ENCODE measurements at places on chromosomes 7 and 10.

GRCh38 chr7:69878591-69878990 lies 280.3 kb downstream of the AUTS2 start:
- DNase-seq = no peak

DNA sequence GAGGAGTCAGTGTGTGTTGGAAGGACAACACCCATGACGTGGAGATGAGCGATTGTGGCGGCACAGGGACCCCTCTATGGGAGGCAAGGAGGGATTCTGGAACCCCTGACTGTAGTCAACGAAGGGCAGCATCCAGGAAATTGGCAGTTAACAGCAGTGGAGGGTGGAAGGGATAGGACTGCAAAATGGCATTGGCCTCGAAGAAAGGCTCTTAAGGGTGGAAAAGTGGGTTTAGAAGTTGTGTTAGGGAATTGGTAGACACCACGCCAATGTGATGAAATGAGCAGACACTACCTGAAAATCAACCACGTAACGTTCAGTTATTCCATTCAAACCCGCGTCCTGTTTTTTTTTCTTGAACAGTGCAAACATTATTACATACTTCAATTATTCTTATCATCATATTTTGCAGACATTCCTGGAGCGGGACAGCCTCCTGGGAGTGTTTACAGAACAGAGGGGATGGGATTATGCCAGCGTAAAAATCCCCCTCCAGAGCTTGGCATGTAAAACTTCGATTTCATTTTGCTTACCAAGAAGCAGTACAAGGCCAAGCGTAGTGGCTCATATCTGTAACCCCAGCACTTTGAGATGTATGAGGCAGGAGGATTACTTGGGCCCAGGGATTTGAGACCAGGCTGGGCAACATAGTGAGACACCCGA lies 272.1 kb downstream of the WDR37 start:
- DNase-seq = no peak

- DNase-seq = no peak
These were observed 33.0 kb downstream of the WIPF3 start for GRCh38 chr7:29839302-29839701.

- DNase-seq = peak; percentile 72
These were observed 3.3 kb downstream of the AHR start for GRCh38 chr7:17301471-17302456.

DNA sequence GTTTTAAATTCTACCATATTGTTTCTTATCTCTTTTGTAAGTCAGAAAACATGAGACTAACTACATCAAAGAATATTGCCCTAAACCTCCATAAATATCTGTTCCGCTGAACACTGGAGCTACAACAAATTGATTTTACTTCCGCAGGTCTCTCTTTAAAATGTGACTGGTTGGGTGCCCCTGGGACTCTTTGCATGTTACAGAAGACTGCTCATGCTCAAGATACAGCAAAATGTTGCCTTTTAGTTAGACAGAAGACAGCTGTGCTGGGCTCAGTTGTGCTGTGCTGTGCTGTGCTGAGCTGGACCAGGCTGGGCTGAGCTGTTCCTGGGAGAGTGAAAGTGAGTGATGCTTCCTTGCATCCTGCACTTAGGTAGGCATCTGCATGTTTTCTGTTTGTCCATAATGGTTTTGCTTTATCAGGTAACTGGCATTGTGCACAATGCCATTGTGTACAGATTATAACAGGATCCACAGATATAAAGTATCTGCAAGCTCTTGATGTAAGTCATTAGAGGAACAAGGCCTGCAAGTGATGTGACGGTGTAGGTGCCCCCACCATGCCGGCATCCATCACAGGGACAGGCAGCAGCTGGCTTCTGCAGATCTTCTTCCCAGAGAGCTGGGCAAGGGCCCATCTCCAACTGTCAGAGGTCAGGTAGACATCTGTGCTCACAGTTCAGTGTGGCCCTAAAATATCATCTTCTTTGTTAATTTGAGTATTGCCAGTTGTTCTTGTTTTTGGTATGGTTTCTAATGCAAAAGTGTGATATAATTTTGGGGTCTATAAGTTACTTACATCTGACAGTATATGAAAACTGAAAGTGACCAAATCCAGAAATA lies 972.5 kb upstream of the CELF2 start:
- DNase-seq = no peak

- peak; percentile 83 for DNase-seq
These were observed 37.0 kb upstream of the IL15RA start for GRCh38 chr10:6014241-6014761.

GRCh38 chr10:89002226-89002978 lies 11.8 kb downstream of the FAS start:
- DNase-seq = no peak

DNA sequence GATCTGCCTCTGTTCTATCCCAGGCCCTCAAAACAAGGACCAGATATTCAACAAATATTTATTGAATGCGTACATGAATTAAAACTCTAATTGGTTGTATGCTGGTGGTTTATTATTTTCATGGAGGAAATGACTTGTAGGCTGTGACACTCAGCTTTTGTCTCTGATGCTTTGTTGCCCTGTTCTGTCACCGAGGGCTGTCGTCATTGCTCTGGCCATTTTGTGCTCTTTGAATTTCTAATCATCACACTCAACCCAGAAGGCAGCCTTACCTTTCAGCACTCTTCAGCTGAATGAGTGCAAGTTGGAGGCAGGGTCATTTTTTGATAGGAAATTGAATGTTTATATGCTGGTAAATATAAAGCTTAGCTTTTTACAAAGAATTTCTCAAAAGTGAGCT lies 14.5 kb downstream of the SRGN start:
- no peak for DNase-seq

DNA sequence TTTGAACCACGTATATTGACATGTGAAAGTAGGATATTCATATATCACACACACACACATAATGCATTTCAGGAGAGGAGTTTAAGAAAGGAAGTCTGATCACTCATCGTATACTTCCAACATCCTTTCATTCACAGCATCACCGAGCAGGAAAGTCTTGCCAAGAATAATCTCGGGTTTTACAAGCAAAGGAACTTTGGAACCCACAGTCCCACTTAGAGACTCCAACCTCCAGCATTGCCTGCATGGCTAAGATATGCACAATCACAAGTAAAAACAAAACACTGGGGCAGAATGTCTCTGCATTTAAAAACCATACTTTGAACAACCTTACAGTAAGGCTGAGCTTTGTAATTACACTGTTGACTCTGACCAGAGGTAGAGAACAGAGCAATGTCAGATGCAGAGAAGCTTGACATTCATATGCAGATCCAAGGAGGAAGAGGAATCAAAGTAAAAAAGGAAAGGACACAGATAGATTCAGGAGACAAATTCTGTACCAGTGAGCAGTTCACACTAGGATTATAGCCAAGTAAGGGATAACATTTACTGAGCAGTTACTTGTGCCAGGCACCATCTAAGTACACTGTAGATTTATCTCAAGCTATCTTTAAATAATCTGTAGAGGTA lies 14.8 kb downstream of the THSD7A start:
- DNase-seq = no peak

GRCh38 chr7:156195276-156195675 lies 383.0 kb upstream of the SHH start:
- no peak for DNase-seq

- DNase-seq = no peak
These were observed 78.1 kb upstream of the SLC25A13 start for GRCh38 chr7:96400001-96400400.

DNA sequence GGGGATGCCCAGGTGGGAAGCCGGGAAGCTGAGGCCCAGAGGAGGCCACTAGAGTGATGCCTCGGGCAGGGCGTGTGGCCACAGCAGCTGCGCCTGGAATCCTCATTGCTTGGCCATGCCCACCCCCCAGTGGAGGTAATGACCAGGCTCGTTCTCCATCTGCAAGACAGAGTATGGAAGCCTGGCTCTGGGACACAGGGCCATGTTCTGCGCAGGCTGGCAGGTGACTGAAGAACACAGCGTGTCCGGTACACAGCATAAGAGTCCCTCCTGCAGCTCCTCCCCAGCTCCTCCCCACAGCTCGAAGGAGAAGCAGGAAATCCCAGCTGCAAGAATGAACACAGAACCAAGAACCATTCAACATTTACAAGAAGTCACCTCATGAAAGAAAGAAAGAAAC lies 64.8 kb downstream of the SMURF1 start:
- peak; percentile 26 for DNase-seq

DNA sequence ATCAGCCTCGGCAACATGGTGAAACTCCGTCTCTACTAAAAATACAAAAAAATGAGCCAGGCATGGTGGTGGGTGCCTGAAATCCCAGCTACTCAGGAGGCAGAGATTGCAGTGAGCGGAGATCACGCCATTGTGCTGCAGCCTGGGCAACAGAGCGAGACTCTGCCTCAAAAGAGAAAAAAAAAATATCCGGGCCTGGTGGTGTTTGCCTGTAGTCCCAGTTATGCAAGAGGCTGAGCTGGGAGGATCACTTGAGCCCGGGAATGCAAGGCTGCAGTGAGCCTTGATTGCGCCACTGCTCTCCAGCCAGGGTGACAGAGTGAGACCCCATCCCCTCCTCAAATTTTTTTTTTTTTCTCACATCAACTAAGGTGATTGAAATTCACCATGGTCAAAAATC lies 42.8 kb downstream of the CDC123 start:
- DNase-seq = no peak

- peak; percentile 33 for DNase-seq
These were observed 29.7 kb downstream of the STN1 start for GRCh38 chr10:103888113-103888841.

DNA sequence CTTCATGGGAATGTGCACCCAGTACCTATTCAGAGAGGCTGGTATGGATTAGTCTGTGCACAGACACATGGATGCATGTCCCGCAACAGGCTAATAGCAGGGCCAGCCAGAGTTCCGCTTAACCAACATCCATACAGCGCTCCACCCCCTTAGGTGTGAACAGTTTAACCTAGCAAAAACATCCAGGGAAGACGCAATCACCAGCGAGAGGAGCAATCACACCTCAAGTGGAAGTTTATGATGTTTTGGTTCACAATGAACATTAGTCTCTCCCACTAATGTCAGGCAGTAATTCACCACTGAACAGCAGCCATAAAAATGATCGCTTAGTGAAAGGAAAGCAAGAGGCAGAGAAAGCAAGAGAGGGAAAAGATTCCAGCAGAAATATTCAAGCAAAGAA lies 91.1 kb downstream of the PLXNA4 start:
- no peak for DNase-seq

DNA sequence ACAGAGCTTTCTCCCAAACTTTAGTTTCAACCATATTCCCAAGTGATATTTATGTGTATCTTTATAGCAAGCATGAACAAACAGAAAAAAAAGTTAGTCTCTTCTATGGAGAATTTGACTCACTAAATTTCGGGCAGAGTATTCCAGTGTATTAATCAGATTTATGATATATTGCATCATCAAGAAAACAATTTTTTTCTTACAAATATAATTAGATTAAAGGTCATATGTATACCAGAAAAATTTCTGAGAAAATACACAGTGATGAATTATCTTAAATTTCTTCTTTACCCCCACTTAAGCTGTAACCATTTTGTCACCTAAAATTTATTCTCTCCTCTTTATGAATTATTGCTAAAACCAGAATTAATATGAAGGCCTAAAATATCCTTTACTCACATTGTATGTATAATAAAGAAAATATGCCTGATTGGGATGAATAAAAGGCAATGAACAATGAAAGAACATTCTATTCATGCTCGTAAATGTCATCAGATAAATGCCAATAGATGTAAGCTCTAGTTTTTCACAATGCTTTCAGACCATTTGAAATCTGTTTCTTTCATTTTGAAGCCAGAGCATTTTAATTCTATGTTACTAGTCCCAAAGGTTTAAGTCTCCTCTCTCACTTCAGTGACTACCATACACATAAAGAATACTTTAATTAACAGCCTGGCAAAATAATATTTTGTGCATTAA lies 192.1 kb downstream of the HGF start:
- no peak for DNase-seq

- DNase-seq = no peak
These were observed 152.0 kb downstream of the SLC16A9 start for GRCh38 chr10:59557642-59558041.

DNA sequence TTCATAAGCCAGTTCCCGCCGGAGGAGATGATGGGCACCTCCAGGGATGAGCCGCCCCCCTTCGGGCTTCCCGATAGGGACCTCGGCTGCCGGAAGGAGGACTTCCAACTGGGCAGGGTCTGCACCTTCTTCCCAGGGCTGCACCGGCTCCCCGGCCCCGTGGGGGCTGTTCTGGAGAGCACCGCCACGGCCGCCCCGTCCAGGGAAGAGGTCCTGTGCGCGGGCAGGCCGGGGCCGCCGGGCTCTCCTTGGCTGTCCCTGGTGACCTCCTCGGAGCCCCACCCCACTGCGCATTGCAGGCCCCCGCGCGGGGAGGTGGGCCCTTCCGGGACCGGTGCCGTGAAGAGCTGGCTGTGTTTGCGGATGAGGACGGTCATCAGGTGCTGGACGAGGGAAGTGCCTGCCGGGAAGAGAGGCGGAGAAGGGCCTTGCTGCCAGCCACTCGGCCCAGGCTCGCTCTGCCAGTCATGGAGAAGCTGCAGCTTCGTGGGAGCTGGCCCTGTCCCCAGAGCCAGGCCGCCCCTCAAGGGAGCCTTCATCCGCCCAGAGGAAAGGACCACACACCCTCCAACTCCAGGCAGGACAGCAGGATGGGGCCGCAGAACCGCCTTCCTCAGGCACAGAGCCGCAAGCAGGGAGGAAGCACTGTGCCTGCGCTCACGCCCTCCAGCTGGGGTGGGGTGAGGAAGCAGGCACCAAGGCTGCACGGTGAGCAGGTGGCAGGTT lies 144.4 kb downstream of the MAPK8 start:
- no peak for DNase-seq

DNA sequence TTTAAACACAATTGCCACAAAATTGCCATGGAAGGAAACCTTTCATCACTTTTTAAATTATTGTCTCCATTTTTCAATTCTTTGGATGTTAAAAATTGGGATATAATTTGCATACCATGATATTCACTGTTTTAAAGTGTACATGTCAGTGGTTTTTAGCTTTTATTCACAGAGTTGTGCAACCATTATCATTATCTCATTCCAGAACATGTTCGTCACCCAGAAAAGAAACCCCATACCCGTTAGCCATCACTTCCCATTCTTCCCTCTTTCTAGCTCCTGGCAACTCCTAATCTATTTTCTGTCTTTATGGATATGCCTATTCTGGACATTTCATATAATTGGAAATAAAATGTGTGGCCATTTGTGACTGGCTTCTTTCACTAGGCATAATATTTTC lies 260.3 kb upstream of the FERD3L start:
- no peak for DNase-seq

- peak; percentile 14 for DNase-seq
These were observed 64.7 kb downstream of the MKX start for GRCh38 chr10:27680691-27681605.

DNA sequence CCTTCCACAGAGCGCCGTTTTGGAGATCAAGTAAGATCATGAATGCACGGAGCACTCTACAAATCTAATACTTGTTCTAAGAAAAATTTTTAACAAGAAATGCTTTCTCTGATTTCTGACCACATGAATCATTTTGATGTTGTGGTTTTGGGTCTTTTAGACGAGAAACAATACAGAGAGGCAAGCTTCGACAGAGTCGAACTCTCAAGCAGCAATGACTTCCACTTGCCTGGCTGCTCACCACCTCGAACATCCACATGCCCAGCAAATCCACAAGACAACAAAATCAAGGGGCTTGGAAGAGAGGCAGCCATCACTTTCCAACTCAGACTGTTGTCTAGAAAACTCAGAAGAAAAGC lies 69.4 kb upstream of the GSDME start:
- DNase-seq = peak; percentile 50

- DNase-seq = no peak
These were observed 1.8 kb upstream of the FOXI2 start for GRCh38 chr10:127735156-127735555.
